Transverse colon (tissue), 4 donors: ENCODE measurements at places on chromosomes 5 and 9. TPM values are rescaled to one million over a fixed set of nuclear protein-coding genes. Genes with fewer than 3 reads are reported as not detected.

- no peak overlapping the region for H3K27ac ChIP-seq
- H3K4me3 ChIP-seq: no peak overlapping the region
- no peaks in the 10 kb centered on the region for H3K36me3 ChIP-seq
- peak; percentile 47 for DNase-seq
- no peaks in the 10 kb centered on the region for H3K27me3 ChIP-seq
- H3K4me1 ChIP-seq: no peaks in the 10 kb centered on the region
Observed at GRCh38 chr5:42583322-42583721, 160.1 kb downstream of the GHR start.

GRCh38 chr5:103541114-103541513, 21.5 kb downstream of the NUDT12 start:
- H3K4me3 ChIP-seq: no peak overlapping the region
- no peaks in the 10 kb centered on the region for H3K36me3 ChIP-seq
- H3K27me3 ChIP-seq: no peaks in the 10 kb centered on the region
- H3K27ac ChIP-seq: no peak overlapping the region

DNA sequence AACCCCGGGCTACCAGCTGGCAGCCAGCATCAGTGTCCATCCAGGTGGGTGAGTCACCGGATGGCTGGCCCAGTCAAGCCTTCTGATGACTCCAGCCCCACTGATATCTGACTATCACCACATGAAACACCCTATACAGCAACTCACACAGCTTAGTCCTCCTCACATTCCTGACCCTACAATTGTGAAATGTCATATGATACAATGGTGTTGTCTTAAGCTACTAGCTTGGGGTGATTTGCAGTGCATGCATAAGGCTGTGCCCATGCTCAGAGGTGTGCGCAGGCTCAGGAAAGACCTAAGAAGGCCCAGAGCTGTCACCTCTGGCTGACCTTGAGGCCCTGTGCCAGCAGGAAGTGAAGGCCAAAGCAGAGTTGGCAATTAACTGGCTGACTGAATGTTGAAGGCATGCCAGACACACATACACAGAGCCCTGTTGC, 21.5 kb upstream of the SEMA4D start:
- H3K4me3 ChIP-seq: no peak overlapping the region
- no peaks in the 10 kb centered on the region for H3K4me1 ChIP-seq
- no peaks in the 10 kb centered on the region for H3K36me3 ChIP-seq
- H3K27ac ChIP-seq: no peak overlapping the region
- no peak for DNase-seq

GRCh38 chr9:34520505-34521385, 2.0 kb downstream of the ENHO start:
- H3K27me3 ChIP-seq: peaks cover 20% of the 10 kb centered on the region
- peaks cover 6% of the 10 kb centered on the region for H3K4me1 ChIP-seq
- H3K36me3 ChIP-seq: no peaks in the 10 kb centered on the region
- H3K27ac ChIP-seq: no peak overlapping the region
- no peak for DNase-seq

- no peak for DNase-seq
- no peaks in the 10 kb centered on the region for H3K27me3 ChIP-seq
- no peaks in the 10 kb centered on the region for H3K36me3 ChIP-seq
- H3K4me3 ChIP-seq: no peak overlapping the region
- no peak overlapping the region for H3K27ac ChIP-seq
Observed at GRCh38 chr9:20040991-20041696, 252.3 kb upstream of the SLC24A2 start.

DNA sequence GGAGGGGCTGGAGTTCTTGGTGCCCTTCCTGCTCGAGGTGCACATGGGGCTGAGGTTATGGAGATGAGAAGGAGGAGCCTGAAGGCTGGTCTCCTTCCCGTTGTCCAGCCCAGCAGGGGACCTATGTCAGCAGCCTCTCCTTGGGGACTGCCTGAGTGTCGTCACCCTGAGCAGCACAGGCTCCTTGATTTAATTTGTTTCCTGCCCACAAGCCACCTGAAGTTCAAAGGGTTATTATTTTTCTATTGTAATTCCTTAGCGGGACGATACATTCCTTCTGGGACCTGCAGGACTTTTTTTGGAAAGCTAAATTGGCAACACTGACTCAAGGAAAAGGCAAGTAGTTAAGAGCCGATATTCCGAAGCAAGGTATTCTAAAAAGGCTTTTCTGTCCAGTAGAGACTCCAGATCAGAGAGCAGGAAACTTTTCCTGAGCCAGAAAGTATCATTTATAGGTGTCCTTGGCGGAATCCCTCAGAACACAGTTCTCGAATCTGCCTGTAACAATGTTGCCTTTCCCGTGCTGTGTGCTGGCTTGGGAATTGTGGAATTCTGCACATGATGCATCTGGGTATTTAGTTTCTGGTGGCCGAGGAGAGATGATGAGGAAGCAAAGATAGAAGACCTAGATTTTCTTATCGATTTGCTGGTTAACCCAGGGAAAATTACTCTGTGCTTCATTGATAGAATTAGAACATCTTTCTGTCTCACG, 55.4 kb downstream of the ARHGAP26 start:
- DNase-seq: peak; percentile 51
- H3K27ac ChIP-seq: no peak overlapping the region
- H3K27me3 ChIP-seq: no peaks in the 10 kb centered on the region

DNA sequence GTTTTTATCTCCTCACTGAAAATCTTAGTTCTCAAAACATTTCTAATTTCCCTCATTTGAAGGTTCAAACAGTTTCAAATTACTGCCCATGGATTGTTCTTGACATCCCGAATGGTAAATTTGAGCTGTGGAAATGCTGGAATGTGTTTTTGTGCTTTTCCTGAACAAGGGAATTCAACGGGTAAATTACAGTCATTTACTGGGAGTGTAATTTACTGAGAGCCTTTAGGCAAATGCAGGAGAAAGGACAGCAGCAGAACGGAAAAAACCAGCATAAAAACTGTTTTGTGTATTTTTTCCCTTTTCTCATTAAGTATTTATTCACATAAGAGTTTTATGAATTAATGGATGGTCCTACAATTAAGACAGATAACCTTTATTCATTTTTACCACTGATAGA, 139.2 kb downstream of the PBX3 start:
- peaks cover 4% of the 10 kb centered on the region for H3K4me1 ChIP-seq
- DNase-seq: no peak
- no peak overlapping the region for H3K4me3 ChIP-seq

DNA sequence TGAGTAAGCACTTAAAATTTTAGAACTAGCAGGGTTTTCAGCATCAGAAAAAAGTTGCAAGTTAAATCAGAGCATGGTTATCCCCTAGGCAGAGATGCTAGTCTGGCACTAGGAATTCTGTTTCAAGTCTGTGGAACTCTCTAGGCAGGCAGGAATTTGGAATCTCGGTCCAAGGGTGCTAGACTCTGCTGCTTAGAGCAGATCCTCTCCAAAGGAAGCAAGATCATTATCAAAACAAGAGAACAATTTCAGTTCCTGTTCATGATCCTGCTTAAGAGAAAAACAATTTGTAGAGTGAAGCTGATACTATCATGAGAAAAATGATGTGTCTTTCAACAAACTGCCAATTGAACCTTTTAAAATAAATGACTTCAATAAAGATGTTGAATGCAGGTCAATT, 420.7 kb downstream of the KIF4B start:
- no peaks in the 10 kb centered on the region for H3K36me3 ChIP-seq
- no peak overlapping the region for H3K4me3 ChIP-seq
- no peak for DNase-seq
- no peaks in the 10 kb centered on the region for H3K4me1 ChIP-seq
- H3K27me3 ChIP-seq: no peaks in the 10 kb centered on the region

DNA sequence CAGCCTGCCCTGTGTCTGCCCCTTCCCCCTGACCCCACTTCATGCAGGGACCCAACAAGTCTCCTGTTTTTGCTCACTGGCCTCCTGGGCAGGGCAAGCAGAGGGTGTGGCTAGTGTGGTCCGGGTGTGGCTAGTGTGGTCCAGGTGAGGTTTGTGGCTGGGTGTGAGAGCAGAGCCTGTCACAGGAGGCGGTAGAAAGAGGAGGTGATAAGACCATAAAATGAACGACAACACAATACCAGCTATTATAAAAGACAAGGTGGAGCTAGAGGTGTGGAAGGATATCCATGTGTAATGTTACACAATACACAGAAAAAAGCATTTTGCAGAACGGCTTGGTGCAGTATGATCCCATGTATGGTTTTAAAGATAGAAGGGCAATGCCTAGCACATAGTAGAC, 23.3 kb downstream of the SPRY4 start:
- H3K27me3 ChIP-seq: no peaks in the 10 kb centered on the region
- H3K4me1 ChIP-seq: peaks cover 46% of the 10 kb centered on the region
- H3K36me3 ChIP-seq: no peaks in the 10 kb centered on the region

GRCh38 chr5:62569470-62569869, 9.1 kb upstream of the LRRC70 start:
- no peak for DNase-seq
- H3K27me3 ChIP-seq: no peaks in the 10 kb centered on the region
- peaks cover 5% of the 10 kb centered on the region for H3K36me3 ChIP-seq
- H3K27ac ChIP-seq: no peak overlapping the region
- no peak overlapping the region for H3K4me3 ChIP-seq

DNA sequence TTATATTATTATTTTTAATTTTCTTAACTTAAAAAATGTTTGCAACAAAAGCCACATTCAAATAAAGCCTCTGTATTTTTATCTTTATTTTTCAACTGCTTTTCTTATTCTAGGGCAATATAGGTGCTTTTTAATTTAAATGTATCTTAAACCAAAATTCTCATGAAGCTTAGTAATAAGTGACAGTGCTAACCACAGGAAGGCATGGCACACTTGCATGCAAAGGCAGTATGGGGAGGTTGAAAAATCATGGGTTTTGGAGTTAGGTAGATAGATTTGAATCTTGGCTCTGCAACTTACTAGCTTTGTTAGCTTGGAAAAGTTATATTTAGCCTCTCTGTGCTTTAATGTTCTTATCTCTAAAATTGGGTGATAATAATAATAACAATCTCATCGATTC, 458.0 kb downstream of the DMAC1 start:
- no peaks in the 10 kb centered on the region for H3K4me1 ChIP-seq
- H3K27me3 ChIP-seq: no peaks in the 10 kb centered on the region
- DNase-seq: no peak
- no peaks in the 10 kb centered on the region for H3K36me3 ChIP-seq
- H3K27ac ChIP-seq: no peak overlapping the region
- H3K4me3 ChIP-seq: no peak overlapping the region

DNA sequence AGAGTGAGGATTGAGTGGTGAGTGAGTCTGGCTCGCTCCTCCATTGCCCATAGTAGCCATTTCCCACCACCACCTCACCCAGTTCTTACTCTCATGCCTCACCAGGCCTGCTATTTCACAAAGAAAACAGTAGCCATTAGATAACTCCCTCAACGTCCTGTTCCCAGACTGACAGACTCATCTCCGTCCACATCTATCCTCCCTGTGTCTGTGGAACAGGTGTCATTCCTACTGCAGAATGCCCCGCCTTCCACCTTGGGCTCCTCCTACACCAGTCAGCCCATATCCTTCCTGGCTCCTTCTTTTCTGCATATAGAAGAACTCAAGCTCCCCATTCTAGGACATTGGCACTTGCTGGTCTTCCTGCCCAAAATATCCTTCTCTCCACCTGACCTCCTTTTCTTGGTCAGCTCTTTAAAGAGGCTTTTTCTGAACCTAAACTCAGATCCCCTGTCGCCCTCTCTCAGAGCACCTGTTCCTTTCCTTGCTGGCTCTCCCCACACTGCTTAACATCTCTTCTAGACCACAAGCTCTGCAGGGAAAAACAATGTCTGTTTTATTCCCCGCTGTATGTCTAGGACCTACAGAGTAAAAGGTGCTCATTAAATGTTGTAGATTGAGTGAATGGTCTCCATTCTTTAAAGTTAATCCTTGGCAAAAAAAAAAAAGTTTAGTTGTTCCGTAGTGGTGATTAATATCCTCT, 3.2 kb downstream of the TNFAIP8 start:
- no peaks in the 10 kb centered on the region for H3K27me3 ChIP-seq
- H3K27ac ChIP-seq: no peak overlapping the region
- no peak overlapping the region for H3K4me3 ChIP-seq
- H3K36me3 ChIP-seq: no peaks in the 10 kb centered on the region
- no peak for DNase-seq

GRCh38 chr5:13613621-13614020, 330.9 kb downstream of the DNAH5 start:
- H3K27me3 ChIP-seq: no peaks in the 10 kb centered on the region
- no peaks in the 10 kb centered on the region for H3K4me1 ChIP-seq
- no peak overlapping the region for H3K4me3 ChIP-seq

- H3K4me3 ChIP-seq: no peak overlapping the region
- no peaks in the 10 kb centered on the region for H3K27me3 ChIP-seq
- H3K36me3 ChIP-seq: no peaks in the 10 kb centered on the region
- DNase-seq: no peak
- peaks cover 17% of the 10 kb centered on the region for H3K4me1 ChIP-seq
Observed at GRCh38 chr9:4797854-4798150, 5.1 kb downstream of the RCL1 start.

GRCh38 chr9:19023078-19023477, 9.9 kb downstream of the SAXO1 start:
- H3K27me3 ChIP-seq: no peaks in the 10 kb centered on the region
- DNase-seq: no peak
- H3K4me1 ChIP-seq: no peaks in the 10 kb centered on the region
- no peak overlapping the region for H3K4me3 ChIP-seq

DNA sequence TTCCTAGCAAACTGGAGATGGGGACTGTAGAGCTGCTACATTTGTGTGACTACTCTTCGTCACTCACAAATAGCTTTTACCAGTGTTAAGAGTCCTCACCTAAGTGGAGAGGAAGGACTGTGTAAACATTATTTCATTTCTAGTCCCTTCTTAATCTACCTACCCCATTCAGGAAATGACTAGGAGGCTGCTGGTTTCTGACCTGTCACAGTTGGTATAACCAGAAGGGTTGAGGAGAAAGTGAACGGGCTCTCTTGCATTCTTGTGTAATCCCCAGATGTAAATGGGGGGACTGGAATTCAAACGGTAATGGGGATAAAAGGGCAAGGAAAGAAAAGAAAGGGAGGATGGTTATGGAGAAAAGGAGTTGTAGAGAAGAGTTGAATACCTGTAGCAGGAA, 35.4 kb upstream of the BNIP1 start:
- H3K4me1 ChIP-seq: peaks cover 4% of the 10 kb centered on the region
- H3K36me3 ChIP-seq: peaks cover 30% of the 10 kb centered on the region
- no peak for DNase-seq
- H3K27ac ChIP-seq: no peak overlapping the region
- H3K27me3 ChIP-seq: no peaks in the 10 kb centered on the region
- no peak overlapping the region for H3K4me3 ChIP-seq

The SHC3 gene
- total RNA-seq: 4.1 TPM

The GPRIN1 gene
- total RNA-seq: 2.1 TPM

The KIF4B gene
- total RNA-seq: not detected

The LCN1 gene
- not detected for total RNA-seq

The SLC45A2 gene
- 1.6 TPM for total RNA-seq

The HMCN2 gene
- total RNA-seq: 40.0 TPM

The CDH6 gene
- 0.75 TPM for total RNA-seq

The SOHLH1 gene
- total RNA-seq: not detected

The C9 gene
- total RNA-seq: not detected

The CHSY3 gene
- total RNA-seq: 0.79 TPM

The HSPB3 gene
- total RNA-seq: not detected

The IL4 gene
- total RNA-seq: not detected
